T47D (cell line): ENCODE measurements at places on chromosomes 16 and 17.
A peak's percentile ranks its signal among the peaks of the same experiment; 100 is the strongest.

DNA sequence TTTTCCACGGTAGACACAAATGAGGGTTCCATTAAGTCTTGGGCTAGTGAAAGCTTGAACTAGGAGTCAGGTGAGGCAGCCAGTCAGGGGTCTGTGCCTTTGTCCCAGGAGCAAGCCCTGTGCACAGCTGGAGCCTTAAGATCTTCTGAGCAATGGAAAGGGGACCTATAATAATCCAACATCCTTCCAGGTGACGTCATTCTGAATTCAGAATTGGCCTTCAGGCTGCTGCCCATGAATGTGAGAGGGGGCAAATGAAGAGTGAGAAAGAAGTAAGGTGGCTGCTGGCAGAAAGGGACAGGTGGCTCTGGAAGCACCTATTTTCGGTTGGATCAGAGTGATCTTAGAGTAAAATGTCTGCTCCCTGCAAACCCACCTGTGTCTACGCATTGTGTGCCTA lies 488.1 kb upstream of the CDH5 start:
- DNase-seq, result no peak

- no peak for DNase-seq
These were observed 12.5 kb downstream of the CAPN15 start for GRCh38 chr16:539901-540530.

- DNase-seq, result no peak
These were observed 6.2 kb downstream of the PHOSPHO1 start for GRCh38 chr17:49224198-49224996.

DNA sequence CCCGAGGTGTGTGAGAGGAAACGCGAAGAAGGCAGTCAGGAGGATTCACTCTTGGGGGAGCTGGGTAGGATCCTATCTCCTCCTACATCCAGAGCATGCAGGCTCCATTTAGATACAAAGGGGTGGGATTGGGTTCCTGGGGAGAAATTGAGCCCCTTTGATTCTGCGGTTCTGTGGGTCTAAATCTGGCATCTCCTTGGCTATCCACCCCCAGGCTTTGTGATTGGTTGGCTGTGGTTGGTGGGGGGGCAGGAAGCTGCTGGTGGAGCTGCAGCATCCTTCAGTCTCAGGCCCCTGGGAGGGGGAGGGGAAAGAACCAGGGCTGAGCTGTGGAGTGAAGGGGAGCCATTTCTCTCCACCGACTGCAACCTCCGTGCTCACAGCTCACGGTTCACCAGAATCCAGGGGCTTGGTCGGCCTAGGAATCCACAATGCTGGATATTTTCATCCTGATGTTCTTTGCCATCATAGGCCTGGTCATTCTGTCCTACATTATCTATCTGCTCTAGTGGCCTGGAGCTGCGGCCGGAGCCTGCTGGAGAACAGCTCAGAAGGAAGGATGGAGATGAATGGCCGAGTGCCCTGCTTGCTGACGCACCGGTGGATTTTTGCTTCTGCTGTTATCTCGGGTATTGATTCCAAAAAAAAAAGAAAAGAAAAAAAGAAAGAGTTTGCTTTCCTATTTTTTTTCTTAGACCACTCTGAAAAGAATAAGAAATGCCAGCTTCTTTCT lies at the start of gene LASP1NB:
Gene LASP1NB, plus strand, starts transcription at position 352 of the 733 bp plus-strand sequence.
- no peak for DNase-seq

GRCh38 chr17:73998653-73999645 lies 204.5 kb upstream of the RPL38 start:
- DNase-seq, result peak; percentile 70

- DNase-seq, result no peak
These were observed 9.3 kb downstream of the SLC46A1 start for GRCh38 chr17:28396635-28397239.

DNA sequence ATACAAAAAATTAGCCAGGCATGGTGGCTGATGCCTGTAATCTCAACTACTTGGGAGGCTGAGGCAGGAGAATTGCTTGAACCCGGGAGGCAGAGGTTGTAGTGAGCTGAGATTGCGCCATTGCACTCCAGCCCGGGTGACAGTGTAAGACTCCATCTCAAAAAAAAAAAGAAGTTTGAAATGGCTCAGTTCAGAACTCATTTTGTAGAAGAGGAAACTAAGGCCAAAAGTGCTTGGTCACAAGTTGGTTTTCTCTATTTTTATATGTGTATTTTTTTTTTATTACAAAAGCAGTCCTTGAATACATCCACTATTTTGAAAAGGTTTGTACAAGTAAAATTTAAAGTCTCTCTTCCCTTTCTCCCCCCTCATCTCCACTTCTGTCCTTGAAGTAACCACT lies 5.5 kb downstream of the TAC4 start:
- no peak for DNase-seq

DNA sequence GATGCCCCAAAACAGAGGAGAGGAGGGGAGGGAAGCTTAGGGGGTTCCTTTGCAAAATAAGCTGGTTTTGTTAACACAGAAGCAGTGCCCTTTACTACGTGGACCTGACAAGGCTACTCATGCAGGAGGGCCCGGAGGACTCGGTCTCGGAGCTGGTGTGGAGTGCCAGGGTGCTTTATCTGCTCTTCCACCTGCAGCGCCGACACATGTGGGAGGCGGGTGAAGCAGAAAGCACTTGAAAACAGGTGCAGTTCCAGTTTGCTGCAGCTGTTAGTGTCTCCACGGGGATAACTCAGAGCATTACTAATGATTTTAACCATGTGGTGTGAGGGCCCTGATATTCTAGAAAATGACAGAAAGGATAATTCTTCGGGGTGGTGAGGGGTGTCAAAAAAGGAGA lies 35.0 kb upstream of the MNT start:
- DNase-seq, result no peak

- no peak for DNase-seq
These were observed 9.1 kb downstream of the CA4 start for GRCh38 chr17:60158751-60159478.

- DNase-seq, result no peak
These were observed 22.9 kb downstream of the ADAM11 start for GRCh38 chr17:44781551-44782325.

GRCh38 chr16:85209526-85210121 lies 97.4 kb upstream of the CIBAR2 start:
- no peak for DNase-seq

DNA sequence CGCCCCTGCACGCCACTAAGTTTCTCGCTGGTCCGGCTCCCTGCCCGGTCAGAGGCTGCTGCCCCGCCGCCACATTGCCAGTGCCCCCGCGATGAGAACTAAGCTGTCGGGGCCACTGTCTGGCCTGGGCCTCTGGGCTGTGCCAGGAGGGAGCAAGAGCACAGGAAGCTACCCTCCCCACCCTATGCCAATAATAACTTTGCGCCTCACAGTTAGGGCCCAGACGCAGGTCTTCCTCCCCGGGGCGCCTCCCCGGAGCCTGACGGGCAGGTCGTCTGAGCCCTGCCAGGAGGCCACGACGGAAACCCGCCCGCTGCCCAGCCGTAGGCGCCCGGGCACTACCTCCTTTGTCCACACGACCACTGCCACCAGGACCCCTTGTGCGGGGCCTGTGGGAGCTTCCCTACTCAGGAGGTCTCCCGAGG lies 1.5 kb downstream of the ZFPM1 start:
- no peak for DNase-seq

GRCh38 chr17:19260958-19261357 lies 23.8 kb downstream of the EPN2 start:
- DNase-seq, result no peak

GRCh38 chr16:89018282-89019158 lies 41.5 kb upstream of the CBFA2T3 start:
- no peak for DNase-seq

DNA sequence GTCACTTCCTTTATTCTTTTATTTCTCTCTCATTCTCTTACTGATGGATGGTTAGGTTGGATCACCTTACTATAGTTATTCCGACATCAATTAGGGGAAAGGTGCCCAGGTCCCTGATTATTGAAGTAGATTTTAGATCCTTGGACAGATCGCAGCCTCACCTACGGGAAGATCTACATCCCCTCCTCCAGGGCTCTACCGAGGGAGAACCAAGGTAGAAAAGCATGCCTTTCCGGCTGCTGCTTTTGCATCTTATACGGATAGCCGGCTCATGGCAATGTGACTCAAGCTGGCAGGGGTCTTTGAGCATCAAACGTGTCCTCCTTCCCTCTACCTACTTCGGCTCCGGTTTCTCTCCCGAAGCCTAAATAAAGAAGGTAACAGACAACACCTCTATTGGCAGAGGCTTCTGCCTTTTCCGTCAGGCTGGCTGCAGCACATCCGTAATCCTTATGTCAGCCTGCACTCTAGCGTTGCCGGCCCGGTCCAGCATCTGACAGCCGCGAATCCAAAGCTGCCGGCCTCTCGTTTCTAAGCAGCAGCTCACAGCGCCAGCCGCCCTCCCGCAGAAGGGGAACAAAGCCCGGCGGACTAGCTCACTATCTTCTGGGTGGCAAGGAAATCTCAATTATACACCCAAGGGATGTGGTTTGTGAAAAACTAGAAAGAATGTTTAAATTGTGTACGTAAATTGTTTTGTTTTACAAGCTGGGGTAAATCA lies 46.9 kb downstream of the IRX6 start:
- DNase-seq, result peak; percentile 72

DNA sequence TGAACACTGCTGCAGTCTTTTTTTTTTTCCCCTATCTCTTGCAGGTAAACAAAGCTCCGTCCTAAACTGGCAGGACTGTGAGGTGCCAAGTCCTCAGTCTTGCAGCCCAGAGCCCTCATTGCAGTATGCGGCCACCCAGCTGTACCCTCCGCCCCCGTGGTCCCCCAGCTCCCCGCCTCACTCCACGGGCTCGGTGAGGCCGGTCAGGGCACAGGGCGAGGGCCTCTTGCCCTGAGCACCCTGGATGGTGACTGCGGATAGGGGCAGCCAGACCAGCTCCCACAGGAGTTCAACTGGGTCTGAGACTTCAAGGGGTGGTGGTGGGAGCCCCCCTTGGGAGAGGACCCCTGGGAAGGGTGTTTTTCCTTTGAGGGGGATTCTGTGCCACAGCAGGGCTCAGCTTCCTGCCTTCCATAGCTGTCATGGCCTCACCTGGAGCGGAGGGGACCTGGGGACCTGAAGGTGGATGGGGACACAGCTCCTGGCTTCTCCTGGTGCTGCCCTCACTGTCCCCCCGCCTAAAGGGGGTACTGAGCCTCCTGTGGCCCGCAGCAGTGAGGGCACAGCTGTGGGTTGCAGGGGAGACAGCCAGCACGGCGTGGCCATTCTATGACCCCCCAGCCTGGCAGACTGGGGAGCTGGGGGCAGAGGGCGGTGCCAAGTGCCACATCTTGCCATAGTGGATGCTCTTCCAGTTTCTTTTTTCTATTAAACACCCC lies 13.8 kb downstream of the IL34 start:
- DNase-seq, result no peak

DNA sequence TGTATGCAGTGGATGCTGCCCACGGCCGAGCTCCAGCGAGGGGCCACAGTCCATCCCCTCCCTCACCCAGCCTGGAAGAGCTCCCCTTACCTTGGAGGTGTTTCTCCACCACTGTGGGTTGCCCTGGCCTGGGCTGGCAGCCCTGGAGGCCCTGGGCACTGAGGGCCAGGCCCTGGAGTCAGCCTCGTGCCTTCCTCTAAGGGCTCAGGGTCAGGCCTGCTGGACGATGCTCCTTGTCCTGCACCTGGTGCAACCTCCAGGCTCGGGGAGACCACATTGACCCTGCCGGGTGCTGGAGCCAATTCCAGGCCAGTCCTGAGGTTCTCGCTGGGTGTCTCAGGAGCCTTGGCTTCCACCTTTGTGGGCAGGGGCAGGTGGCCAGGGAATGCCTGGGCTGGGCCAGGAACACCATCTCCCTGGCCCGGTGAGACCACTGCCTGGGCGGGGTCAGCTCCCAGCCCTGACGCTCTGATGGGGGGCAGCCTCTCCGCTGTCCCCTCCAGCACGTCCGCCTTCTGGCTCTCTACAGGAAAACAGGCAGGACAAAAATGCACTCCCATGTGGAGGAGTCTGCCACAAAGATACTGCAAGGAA lies 10.4 kb downstream of the MYLK3 start:
- DNase-seq, result no peak

GRCh38 chr17:78113804-78114785 lies 14.5 kb downstream of the TMC6 start:
- no peak for DNase-seq

DNA sequence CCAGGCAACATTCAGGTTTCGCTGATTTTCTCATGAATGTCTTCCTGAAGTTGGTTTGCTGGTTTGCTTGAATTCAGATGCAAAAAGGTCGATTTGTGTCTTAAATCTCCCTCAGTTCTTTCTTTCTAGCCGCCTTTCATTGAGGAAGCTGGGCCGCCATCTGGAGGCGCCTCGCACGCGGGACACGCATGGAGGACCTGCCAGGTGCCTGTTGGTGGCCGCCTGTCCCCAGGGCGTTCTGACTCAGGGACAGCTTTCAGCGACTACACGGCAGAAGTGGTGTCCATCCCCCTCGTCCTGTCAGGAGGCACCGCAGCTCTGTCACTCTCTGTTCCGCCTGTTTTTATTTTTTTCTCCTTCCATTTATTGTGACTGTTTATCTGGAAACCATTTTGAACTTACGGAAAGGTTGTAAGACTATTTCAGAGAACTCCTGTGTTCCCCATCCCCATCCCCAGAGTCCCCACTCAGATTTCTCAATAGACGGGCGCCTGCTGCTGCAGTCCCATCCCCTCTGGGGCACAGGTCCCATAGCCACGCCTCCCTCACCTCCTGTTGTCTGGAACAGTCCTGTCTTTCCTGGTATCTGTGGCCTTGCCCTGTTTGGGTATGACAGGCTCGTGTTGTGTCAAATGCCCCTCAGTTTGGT lies 33.2 kb downstream of the COX4I1 start:
- no peak for DNase-seq

GRCh38 chr16:48335961-48336360 lies 49.3 kb downstream of the SIAH1 start:
- no peak for DNase-seq

GRCh38 chr16:85425074-85425662 lies 188.0 kb upstream of the GSE1 start:
- no peak for DNase-seq

- DNase-seq, result no peak
These were observed 26.9 kb downstream of the TK2 start for GRCh38 chr16:66522816-66523590.

- DNase-seq, result no peak
These were observed 38.0 kb downstream of the CA10 start for GRCh38 chr17:52120465-52120864.

GRCh38 chr17:42153919-42154742 lies 658 bp downstream of the RAB5C start:
- peak; percentile 42 for DNase-seq
